G401 (cell line): ENCODE measurements at places on chromosomes 2 and 18.
A peak's percentile ranks its signal among the peaks of the same experiment; 100 is the strongest.

- no peak for DNase-seq
These were observed 97.8 kb upstream of the HDAC4 start for GRCh38 chr2:239498576-239498975.

- no peak for DNase-seq
These were observed 438.3 kb downstream of the SPAG16 start for GRCh38 chr2:213722565-213722964.

- DNase-seq: no peak
These were observed 53.0 kb downstream of the GRB14 start for GRCh38 chr2:164568317-164568716.

- no peak for DNase-seq
These were observed 102.3 kb upstream of the SMAD7 start for GRCh38 chr18:49052891-49053644.

DNA sequence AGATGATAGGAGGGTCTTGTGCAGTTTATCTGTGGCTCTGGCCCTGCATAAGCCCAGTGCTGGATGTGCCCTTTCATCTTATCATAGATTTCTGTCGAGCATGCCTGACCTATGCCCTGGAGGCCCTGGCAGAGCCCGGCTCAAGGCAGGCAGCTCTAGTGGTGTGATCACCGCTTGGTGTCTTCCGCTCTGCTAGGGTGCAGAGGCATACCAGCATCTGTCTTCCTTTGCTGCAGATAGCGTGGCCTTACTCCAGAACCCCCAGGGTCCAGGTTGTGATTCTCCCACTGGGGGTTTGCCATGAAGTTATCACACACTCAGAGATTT is 13.7 kb upstream of the TRAF3IP1 start:
- DNase-seq: no peak

DNA sequence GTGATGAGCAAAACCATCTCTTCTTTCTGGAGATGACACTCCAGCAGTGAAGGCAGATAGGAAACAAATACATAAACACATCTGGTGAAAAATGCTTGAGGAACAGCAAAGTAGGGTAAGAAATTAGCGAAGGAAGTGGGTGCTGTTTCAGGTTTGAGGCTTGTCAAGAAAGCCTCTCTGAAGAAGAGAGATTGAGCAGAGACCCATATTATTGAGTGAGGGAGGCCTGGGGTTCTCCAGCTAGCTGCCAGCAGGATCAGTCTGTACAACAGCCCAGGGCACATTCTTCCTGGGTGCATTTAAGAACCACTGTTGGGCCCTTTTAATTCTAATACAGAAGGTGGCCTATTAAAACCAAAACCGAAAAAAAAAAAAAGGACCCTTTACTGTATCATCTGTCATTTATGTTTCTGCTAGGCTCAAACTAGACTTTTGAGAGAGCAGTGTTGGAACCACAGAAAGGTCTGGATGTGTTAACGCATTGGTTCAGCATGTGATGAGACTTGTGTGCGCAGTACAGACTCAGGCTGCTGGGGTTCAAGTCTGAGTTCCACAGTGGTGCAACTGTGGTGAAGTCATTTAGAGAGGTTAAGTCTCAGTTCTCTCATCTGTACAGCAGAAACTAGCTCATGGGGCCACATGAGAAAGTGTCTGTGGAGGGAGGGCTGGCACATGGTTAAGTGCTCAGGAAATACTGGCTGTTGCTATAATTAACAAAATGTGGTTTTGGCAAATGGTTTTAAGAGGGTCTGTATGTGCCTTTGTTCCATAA is 28.9 kb downstream of the MGAT5 start:
- DNase-seq: no peak

DNA sequence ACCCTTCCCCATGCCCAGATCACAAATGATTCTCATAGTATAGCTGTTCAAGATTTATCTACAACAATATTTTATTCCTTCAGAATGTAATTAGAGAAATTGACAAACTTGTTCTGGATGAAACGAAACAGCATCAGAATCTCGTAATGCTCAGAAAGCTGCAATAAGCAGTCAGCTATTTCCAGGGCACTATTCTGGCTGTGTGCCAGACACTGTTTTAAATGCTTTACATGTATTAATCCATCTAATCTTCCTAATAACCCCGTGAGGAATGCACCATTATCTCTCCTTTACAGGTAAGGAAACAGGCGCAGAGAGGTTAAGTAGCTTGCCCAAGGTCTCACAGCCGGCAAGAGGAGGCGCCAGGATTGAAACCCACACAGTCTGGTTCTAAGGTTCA is 10.1 kb upstream of the LYPD6B start:
- no peak for DNase-seq

- no peak for DNase-seq
These were observed 10.3 kb upstream of the CD8A start for GRCh38 chr2:86800856-86801567.

GRCh38 chr18:60753753-60754152 is 381.2 kb upstream of the MC4R start:
- DNase-seq: no peak

DNA sequence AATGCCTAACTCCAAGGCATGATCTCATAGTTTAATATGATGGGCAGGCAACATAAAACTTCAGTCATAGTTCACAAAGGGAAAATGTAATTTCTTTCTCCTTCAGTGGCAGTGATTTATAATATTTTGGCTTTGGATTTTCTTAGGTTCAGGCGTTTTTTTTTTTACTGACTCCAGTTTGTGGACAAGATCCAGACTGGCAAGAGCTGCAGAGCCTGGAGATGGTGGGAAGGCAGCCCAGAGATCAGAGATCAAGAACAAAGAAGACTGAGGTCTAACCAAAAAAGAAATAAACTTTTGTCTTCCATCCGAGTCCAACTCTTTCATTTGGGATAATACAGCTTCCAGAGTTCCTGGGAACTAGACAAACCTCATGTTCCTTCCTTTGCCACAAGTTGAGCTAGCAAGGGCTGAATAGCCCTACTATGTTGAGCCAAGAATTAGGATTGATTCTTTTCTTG is 215.3 kb upstream of the SETBP1 start:
- DNase-seq: no peak

- DNase-seq: peak; percentile 87
These were observed 224.4 kb downstream of the ZNF385B start for GRCh38 chr2:179636995-179637394.

- DNase-seq: no peak
These were observed 21.8 kb upstream of the CD226 start for GRCh38 chr18:69969491-69969890.

- DNase-seq: no peak
These were observed 109.7 kb upstream of the GLI2 start for GRCh38 chr2:120625865-120626560.

- DNase-seq: peak; percentile 67
These were observed 71.2 kb downstream of the CERKL start for GRCh38 chr2:181585732-181586131.

GRCh38 chr2:141878016-141878415 is 252.8 kb downstream of the LRP1B start:
- no peak for DNase-seq

- DNase-seq: no peak
These were observed 15.4 kb upstream of the MAL start for GRCh38 chr2:95010126-95010525.

DNA sequence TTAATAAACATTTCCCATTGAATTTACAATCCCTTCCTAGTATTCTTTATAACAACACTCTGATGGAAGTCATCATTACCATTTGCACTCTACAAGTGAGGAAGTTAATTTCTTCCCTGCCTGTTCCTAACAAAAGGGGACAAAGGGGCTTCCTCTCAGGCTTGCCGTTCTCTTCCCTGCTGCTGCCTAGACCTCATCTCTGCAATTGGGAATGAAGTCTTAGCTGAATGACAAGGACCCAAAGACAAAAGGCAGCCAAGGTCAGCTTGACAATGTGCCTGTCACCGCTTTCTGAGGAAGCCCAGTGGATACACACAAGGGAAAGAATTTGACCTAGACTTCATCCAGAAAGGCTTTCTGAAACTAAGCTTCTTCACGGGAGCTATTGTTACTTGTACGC is 416.4 kb downstream of the CMPK2 start:
- no peak for DNase-seq

GRCh38 chr18:58143386-58143785 is 99.4 kb downstream of the NEDD4L start:
- peak; percentile 59 for DNase-seq

- no peak for DNase-seq
These were observed 92.5 kb upstream of the CXCR4 start for GRCh38 chr2:136210455-136210805.

DNA sequence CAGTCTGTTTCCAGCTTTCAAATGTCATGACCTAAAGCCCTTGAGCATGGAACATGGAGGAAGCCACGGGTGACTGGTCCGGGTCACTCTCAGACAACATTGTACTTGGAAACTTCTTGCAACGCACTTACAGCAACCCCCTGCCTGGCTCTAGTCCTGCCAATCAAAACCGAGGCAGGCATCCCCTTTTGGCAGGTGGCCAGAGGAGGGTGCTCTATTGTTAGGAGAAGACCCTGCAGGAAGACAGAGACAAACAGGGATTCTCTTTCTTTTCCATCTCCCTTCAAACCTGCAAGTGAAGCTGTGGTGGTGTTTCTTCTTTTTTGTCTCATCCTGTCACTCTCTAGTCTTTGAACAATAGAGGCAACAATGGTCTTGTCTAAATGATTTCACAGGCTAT is 667.2 kb downstream of the ZEB2 start:
- DNase-seq: no peak

- DNase-seq: no peak
These were observed 29.7 kb upstream of the CHST9 start for GRCh38 chr18:27214831-27215230.

DNA sequence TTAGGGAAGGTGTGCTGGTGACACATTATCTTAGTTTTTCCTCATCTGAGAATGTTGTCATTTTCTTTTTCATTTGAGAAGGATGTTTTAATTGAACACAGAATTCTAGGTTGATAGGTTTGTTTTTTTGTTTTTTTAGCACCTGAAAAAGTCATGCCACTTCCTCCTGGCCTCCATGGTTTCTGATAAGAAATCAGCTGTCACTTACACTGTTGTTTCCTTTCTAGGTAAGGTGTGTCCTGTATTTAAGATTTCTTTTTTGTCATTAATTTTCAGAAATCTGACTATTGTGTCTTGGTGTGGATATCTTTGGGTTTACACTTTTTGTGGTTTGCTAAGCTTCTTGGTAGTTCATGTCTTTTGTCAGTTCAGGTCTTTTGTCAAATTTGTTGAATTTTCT is 99.3 kb downstream of the ROCK1 start:
- DNase-seq: no peak

GRCh38 chr2:240360645-240361475 is 74.6 kb upstream of the GPC1 start:
- DNase-seq: no peak

GRCh38 chr2:173165443-173166238 is 90.0 kb downstream of the MAP3K20 start:
- DNase-seq: no peak

- no peak for DNase-seq
These were observed 418.0 kb upstream of the ST6GAL2 start for GRCh38 chr2:107303964-107304363.

DNA sequence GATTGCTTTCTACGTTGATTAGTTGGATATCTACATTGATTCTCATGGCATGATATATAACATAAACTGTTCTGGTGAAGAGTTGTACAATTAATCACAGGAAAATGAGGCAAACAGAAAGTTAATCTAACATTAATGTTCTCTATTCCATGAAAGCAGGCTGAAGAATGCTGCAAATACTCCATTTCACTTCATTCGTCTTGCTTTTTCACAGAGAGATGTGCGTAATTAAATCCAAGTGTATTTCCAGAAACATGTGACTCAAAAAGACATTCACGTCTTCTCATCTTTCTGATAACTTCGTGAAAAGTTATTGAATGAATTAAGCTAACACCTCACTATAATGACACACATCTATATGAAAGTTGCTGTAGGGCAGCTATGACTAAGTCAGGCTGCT is 1471.5 kb downstream of the DPP10 start:
- no peak for DNase-seq

GRCh38 chr2:28810384-28811285 is at the start of gene SPDYA:
Gene SPDYA (plus strand): TSS chr2:28810834. CDS start chr2:28816015, 5,181 bp downstream.
- DNase-seq: peak; percentile 60

- DNase-seq: no peak
These were observed 63.9 kb downstream of the SPRED2 start for GRCh38 chr2:65368468-65368867.

GRCh38 chr2:27263287-27264252 is 723 bp upstream of the SLC30A3 start:
- no peak for DNase-seq

DNA sequence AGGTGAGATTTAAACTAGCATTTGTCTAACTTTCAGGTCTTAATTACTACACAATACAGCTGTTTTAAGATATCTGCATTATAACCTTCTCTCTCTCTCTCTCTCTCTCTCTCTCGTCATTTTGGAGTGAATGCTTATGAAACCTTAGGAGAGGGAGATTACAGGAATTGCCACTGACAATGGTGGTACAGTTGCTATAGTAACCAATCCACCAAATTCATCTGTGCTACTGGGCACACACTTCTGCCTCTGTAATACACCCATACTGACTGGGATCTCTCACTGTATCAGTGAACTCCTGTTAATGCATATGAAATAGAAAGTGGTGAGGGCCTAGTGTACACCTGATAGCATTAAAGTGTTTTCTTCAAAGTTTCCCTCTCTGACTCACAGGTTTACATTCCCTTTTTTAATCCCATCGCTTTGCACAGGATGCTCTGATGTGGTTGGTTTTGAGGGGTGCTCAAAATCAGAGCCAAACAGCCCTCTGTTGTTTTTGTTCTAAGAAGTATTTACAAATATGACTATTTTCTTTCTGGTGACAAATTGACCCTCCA is 13.1 kb downstream of the KLHL14 start:
- DNase-seq: no peak

- DNase-seq: no peak
These were observed 20.0 kb downstream of the IGFBP2 start for GRCh38 chr2:216653093-216653799.

DNA sequence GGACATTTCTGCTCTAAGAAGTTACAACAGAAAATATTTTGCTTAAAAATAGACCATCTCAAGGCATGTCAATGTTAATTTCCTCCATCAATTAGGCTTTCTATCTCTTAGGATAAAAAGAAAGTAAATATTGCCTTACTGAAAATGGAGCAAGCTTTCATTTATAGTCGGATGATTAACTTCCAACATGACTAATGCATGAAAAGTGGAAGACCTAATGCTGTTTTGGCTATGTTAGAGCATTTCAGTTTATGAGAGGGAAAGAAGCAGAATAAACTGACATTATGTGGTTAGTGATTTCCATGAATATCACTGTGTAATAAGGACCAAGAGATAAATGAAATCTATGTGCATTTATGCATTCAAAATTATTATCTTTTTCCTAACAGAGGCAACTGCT is 475.2 kb upstream of the UBE2E3 start:
- DNase-seq: no peak

- no peak for DNase-seq
These were observed 111.6 kb downstream of the FAM210A start for GRCh38 chr18:13614641-13615288.
